Activated CD4-positive, alpha-beta T cell treated with anti-CD3 and anti-CD28 coated beads, Interleukin-2, Interleukin-6, amounts not matched to agents 100 ng/mL and 50 ng/mL, durations not matched to agents 16 hours and 8 hours (primary cell): ENCODE measurements at places on chromosomes 11 and 22.

GRCh38 chr11:86575927-86576326, 96.5 kb downstream of the ME3 start:
- DNase-seq, result no peak

DNA sequence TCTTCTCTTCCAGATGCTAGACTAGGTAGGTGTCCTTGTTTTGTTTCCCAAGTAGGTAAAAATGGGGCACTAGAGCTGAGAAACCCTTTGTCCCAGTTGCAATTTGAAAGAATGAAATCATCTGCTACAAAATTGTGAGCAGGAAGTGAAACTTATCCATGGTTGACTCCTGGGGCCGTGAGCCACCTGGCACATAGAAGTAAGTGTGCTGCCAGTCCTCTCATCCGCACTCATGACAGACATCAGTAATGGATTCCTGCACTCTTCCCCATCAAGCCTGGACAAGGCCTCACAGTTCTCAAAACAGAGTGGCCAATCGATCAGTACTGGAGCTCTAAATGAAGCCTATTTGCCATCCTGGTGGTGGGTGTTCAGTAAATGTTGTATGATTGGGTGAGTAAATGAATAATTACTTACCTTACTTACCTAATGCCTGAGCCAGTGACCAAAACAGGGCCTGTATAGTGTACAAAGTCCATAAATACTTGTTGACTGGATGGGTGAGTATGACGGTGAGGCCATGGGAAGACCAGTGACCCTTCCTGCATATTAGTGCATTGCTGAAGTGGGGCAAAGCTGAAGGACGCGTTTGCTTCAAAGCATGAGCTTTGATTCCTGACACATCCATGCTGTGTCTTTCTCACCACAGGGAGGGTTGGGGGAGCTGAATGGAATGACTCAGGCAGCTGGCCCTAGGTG, 68.9 kb upstream of the HEPHL1 start:
- DNase-seq, result no peak

DNA sequence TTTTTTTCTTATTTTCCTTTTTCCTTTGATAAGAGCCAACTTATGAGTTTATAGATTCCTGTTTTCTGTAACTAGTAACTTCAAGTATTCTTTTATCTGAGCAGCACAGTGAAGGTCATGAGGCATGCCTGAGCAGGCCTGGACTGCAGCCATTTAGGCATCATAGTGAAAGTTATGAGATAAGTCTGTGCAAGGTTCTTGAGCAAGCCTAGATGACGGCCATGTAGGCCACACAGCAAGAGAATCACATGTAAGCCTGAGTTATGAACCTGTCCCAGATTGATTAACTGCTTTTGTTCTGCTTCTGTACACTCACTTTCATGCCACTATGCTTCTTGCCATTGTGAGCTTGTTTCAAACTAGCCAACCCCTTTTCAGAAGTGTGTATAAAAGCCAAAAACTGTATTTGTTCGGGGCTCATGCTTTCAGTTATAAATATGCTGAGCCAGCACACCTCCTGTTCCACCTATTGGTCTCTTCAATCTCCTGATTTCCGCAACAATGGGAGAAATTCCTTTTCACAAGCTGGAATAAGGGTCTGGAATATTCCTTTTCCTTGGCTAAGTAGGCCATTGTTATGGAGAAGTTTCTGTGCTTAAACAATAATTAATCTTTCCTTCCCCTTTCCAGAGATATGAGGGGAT, 745.7 kb downstream of the FAM181B start:
- no peak for DNase-seq

- DNase-seq, result no peak
Observed at GRCh38 chr11:34416766-34417165, 22.0 kb upstream of the CAT start.

DNA sequence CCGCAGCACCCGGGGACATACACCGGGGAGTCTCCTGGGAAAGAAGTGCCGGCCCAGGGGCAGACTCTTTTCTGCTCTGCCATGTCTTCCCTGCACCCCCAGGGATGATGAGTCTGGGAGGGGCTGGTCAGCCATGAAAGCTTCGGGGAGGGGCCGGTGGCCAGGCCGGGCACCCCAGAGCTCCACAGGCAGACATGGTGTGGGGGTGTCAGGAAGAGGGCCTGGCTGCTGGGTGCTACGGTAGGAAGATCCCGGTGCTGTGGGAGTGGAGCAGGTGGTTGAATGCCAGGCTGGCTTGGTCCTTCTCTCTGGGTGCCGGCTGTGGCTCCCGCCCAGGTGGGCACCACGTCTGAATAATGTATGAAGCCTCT, 17.4 kb downstream of the LSP1 start:
- no peak for DNase-seq

- DNase-seq, result no peak
Observed at GRCh38 chr11:42816471-42816870, 495.3 kb upstream of the API5 start.

DNA sequence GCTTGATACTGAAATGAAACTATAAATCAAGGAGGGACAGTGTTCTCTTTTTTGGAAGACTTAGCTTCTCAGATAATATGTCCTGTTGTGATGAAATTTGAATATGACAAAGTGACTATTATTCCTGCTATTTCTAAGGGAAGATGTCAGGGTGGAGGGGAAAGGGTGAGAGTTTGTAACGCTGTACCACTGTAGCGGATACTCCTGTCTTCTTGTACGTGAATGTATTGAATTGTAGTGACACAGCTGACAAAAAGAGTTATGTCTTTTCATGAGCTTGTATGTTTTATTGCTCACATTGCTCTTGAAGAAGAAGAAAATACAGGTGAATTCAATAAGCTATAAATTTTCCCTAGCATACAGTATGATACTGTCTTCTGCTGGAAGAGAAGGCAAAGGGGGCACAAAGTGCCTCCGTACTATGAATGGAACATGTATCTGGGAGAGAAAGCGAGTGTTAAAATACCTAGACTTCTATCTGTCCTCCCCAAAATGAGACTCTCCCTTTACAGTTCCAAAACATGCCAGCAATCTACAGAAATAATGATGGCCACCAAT, 538.5 kb upstream of the LRRC4C start:
- DNase-seq, result no peak

GRCh38 chr22:41395531-41396240, 13.9 kb downstream of the TEF start:
- DNase-seq, result no peak

DNA sequence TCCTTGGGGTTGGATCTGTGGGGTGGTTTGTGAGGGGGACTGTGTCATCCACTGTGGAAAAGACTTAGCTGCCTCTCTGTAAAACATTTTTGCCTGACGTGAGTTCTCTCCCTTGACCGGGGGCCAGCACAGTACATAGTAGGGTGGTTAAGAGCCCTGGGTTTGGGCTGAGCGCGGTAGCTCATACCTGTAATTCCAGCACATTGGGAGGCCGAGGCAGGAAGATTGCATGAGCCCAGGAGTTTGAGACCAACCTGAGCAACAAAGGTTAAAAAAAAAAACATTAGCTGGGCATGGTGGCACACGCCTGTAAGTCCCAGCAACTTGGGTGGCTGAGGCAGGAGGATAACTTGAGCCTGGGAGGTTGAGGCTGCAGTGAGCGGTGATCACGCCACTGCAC, 74.7 kb upstream of the WNT7B start:
- DNase-seq, result no peak

DNA sequence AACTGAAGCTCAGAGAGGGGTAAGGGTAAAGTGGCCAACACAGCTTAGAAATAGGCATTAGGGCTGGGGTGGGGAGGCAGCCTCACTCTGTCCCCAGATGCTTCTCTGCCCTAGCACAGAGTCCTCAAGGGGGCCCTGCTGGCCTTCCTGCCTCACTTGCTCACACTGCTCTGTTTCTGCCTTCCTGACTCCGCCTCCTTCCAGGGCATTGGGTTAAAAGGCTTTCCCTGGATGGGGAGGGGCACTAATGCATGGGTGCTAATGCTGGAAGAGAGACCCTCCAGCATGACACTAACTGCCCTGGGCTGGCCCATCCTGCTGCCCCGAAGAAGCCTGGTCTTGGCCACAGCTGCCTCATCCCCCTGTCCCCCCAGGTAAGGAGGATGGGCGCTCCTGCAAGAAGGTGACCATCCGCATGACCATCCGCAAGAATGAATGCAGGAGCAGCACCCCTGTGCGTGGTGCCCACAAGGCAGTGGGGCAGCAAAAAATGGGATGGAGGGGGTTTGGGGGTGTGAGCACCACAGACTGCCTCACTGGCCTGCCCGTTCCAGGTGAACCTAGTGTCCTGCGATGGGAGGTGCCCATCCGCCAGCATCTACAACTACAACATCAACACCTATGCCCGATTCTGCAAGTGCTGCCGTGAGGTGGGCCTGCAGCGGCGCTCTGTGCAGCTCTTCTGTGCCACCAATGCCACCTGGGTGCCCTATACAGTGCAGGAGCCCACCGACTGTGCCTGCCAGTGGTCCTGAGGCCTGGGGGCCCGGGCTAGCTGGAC, 74.0 kb upstream of the MYOD1 start:
- DNase-seq, result no peak

- no peak for DNase-seq
Observed at GRCh38 chr11:57288771-57289579, 35.8 kb downstream of the TNKS1BP1 start.

- no peak for DNase-seq
Observed at GRCh38 chr11:104238916-104239315, 75.0 kb upstream of the PDGFD start.

- no peak for DNase-seq
Observed at GRCh38 chr11:64078284-64078683, 42.6 kb downstream of the FLRT1 start.
